ENCODE measurements at places on chromosomes 7 and 10. TPM values are rescaled to one million over a fixed set of nuclear protein-coding genes. Genes with fewer than 3 reads are reported as not detected.

The CLDN15 gene
- total RNA-seq, result 13.1 TPM

The PRKG1 gene
- 0.01 TPM for total RNA-seq

The ACSL5 gene
- 0.12 TPM for total RNA-seq

The TMEM168 gene
- total RNA-seq, result 9.1 TPM

The C10orf143 gene
- 0.83 TPM for total RNA-seq

The CACNA2D1 gene
- 6.9 TPM for total RNA-seq

The DBNL gene
- total RNA-seq, result 77.6 TPM

The GSTO2 gene
- 2.3 TPM for total RNA-seq

The PRR15 gene
- total RNA-seq, result 1.1 TPM
